ENCODE measurements at places on chromosomes 11 and 22. TPM values are rescaled to one million over a fixed set of nuclear protein-coding genes. Genes with fewer than 3 reads are reported as not detected.

Gene CASTOR1
- total RNA-seq, result 6.2 TPM

DNA sequence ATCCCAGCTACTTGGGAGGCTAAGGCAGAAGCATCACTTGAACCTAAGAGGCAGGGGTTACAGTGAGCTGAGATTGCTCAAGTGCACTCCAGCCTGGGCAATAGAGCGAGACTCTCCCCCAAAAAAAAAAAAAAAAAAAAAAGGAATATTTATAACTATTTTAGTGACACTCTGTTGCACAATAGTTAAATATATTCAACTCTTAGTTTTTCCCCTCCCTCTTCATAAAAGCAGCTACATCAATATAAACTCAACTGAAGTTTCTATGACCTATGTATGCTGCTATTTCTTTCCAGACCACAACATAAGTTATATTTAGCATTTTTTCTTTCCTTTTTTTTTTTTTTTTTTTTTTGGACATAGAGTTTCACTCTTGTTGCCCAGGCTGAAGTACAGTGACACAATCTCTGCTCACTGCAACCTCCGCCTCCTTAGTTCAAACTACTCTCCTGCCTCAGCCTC lies 19.2 kb downstream of the CELF1 start:
- DNase-seq, result no peak

Gene HPX
- 6.0 TPM for total RNA-seq

DNA sequence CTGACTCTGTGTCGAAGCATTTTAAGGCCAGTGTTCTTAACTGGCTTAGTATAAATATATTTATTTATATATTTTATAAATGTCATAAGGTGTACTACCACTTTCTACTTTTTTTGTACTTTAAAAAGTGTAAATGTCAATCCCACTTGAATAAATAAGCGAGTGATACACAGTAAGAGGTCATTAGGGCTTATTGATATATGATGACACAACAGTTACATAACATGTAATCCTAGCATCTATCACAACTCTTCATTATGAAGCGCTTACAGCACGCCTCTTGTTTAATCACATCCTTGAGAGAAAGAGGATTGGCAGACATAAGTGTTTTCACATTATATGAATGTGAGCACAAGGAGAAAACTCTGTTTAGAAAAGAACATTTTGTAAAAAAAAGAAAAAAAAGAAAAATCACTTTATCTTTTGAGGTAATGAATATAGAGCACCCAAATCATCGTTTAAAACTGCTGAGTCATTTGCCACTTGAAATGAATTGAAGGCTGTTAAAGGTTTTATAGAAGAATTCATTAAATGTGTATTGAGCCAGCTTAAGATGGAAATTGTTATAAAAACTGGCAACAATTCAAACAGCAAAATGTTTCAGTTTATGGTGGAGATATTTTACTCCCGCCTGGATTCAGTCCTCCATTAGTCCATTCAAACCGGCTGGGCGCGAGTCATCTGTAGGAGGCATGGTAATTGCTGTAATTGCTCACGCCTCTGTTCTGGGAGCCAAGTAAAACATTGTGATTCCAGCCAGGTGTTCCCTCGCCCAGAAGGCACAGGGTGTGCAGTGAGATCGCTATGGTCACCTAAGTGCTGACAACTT lies 627.3 kb upstream of the KIRREL3 start:
- no peak for DNase-seq

Gene CCDC157
- 9.3 TPM for total RNA-seq

DNA sequence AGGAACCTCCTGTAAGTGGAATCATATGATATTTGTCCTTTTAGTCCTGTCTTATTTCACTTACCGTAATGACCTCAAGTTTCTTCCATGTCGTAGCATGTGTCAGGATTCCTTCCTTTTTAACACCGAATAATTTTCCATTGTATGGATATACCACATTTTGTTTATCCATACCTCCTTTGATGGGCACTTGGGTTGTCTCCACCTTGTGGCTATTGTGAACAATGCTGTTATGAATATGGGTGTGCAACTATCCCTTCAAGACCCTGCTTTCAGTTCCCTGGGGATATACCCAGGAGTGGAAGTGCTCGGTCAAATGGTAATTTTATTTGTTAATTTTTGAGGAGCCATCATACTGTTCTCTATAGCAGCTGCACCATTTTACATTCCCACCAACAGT lies 244.9 kb upstream of the BLID start:
- no peak for DNase-seq

DNA sequence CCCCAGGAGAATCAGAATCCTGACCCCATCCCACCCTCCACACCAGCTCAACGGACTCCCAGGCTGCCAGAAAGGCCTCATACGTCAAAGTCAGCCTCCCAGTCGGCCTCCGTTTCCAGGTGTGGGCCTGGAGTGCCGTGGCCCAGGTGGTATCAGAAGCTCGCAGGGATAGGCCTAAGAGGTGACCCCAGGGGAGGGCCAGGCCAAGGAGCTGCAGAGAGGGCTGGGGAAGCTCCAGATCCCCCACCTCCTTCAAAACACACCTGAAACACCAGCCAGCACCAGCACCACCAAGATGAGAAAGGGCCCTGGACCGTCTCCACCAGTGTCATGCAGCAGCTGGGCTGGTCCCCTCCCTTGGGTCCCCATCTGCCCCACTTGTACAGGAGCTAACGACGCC lies 20.3 kb downstream of the ASCL2 start:
- no peak for DNase-seq

DNA sequence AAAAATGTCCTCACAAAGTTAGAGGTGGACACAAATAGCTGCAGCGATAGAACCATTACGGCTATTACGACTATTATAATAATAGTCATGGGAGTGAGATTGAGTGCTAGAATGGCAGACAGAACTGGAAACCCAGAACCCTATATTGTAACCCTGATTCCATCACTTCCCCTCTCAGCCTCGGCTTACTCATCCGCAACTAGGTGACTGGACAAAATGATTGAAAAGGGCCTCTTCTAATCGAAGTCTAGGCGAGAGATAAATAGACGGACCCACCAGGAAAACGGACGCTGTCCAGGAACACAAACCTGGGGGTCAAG lies 629 bp downstream of the PSMA1 start:
- DNase-seq, result no peak

GRCh38 chr22:37331856-37332536 lies 49.7 kb downstream of the CYTH4 start:
- no peak for DNase-seq

DNA sequence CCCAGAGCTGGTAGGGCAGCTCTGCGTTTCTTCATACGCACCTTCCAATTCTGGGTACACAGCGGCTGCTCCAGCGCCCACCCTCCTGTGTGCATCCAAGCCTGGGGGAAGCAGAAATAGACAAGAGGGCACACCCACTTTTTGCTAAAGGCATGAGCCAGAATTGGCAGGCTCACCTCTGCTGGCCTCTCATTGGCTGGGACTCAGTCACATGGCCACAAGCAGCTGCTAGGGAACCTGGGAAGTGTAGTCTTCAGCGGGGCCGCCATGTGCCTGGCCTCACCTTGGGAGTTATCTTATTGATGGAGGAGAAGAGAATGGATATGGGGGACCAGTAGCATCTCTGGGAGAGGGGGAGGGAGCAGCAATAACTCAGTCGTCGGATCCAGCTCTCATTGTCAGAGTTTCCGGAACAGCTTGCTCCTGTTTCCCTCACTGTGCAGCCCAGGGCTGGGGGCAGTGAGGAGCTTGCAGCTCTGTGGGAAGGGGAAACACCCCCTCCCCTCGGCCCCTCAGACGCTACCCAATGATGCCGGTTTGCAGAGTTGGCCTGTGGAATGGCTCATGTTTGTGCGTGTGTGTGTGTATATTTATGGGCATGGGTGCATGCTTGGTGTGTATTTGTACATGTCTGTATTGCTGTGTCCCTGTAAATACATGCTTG lies 11.8 kb upstream of the MIEF1 start:
- peak; percentile 47 for DNase-seq

GRCh38 chr22:17764036-17764435 lies 10.2 kb downstream of the BID start:
- no peak for DNase-seq

Gene SHISAL1
- 4.3 TPM for total RNA-seq

GRCh38 chr11:45812581-45813548 lies 7.9 kb downstream of the SLC35C1 start:
- no peak for DNase-seq

GRCh38 chr11:13098616-13099289 lies 89.6 kb downstream of the RASSF10 start:
- no peak for DNase-seq

- no peak for DNase-seq
Observed at GRCh38 chr11:85685820-85686459, at the start of gene CCDC89. Gene CCDC89, minus strand, starts transcription at chr11:85686195. Its CDS starts 65 bp downstream, at chr11:85686130.

Data from neural crest cell (in vitro differentiated cells).